H7 (cell line): ENCODE measurements at places on chromosomes 12 and 14.
A peak's percentile ranks its signal among the peaks of the same experiment; 100 is the strongest.

DNA sequence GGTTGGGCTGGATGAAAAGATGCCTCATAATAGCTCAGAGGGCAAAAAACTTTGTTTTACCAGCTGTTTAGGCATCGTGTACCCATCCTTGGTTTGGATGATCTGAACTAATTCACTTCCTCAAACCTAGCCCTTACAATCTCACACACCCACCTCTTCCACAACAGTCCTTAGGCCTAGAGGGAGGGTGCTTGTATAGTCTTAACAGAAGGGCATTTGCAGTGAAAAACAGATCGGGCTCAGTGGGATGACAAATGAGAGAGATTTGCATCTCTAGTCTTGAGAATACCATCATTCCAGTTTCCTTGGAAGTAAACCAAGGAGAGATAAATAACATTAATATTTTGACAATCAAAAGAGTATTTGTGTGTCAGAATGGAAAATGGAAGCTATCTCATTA is 11.0 kb downstream of the SLCO1A2 start:
- DNase-seq: no peak

- DNase-seq: no peak
Measured at GRCh38 chr14:95920769-95921438, 44.3 kb downstream of the TUNAR start.

GRCh38 chr12:68237078-68237477 is 11.5 kb upstream of the IL26 start:
- DNase-seq: no peak

- DNase-seq: no peak
Measured at GRCh38 chr12:101076921-101077320, 133.1 kb downstream of the SLC5A8 start.

- DNase-seq: no peak
Measured at GRCh38 chr14:37081218-37081617, 91.2 kb downstream of the SLC25A21 start.

DNA sequence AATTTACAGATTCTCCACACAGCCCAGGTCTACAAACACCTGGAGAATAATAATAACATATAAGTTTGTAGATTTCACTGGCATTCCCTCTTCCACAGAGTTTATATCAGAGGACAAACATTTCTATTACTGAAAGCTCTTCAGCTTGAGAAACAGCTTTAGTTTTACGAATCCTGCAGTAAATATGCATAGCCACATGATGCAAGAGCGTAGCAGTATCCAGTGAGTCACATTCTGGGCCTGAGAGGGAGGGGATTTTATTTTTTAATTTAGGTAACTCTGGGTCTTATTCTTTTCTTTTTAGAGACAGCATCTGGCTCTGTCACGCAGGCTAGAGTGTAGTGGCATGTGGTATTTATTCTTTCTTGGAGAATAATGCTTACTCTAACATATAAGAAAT is 1002.8 kb downstream of the TRHDE start:
- no peak for DNase-seq

DNA sequence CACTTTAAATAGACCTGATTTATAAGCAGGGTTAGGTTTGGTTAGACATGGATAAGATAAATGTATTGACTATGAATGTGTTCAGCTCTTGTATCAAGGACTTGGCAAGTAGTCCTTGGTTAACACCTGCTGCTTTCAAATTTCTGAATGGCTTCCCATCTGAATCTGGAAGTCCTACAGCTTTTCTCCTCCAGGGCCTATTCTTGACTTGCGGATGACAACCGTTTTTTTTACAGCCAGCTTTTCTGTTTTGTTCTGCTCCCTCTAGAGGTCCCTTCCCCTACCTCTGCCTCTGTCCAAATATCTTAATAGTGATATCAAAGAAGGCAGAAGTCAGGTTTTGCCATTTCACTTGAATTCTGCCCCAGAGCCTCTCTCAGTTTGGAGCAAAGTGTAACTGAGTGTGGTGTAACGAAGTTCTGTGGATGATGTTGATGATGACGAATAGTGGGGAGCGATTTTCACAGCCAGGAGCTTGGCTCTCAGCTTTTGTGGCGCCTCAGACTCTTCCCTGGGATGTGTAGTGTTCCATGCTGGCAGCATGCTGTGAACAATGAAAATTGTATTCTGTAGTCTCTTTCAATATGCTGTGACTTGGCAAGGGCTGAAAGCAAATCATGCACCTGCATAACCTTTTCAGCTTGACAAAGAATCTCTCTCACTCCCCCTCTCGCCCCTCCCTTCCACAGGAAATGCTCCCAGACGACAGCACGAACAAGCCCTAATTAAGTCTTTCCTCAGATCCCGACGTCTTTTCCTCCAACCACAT is 5.0 kb upstream of the SLC4A8 start:
- DNase-seq: peak; percentile 56

DNA sequence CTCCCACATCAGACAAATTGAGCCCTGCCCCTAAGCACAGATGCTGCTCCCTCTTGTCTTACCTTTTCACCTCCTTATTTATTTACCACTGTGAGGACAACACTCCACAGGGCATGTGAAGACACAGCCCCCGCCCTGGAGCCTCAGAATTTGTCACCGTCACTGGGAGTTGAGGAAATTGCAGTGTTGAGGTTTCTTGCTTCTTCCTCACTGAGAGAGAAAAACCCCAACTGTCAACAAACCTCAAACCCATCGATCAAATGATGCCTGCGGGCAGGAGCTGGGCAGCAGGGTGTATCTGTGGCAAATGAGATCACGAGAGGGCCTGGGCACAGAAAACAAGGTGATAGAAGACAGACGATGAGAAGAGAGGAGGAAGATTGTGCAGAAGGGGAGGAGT is 30.5 kb upstream of the PLEKHG3 start:
- no peak for DNase-seq

DNA sequence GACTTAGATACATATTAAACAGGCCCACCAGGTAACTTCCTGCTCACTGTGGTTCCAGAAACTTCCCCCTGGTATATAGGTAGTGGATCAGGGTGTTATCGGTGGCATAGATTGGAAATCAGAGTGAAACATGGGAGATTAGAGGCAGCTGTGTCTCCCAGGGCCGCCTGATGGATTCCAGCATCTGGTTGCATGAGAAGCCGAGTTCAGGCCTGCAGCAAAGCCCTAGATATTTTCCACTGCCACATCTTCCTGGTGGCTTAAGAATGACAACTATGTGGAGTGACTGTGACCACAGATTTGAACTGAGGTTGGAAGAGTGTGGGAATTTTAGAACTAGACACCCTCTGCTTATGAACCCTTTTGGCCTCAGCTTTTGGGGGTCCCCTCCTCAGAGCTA is 184.8 kb upstream of the NTF3 start:
- no peak for DNase-seq

DNA sequence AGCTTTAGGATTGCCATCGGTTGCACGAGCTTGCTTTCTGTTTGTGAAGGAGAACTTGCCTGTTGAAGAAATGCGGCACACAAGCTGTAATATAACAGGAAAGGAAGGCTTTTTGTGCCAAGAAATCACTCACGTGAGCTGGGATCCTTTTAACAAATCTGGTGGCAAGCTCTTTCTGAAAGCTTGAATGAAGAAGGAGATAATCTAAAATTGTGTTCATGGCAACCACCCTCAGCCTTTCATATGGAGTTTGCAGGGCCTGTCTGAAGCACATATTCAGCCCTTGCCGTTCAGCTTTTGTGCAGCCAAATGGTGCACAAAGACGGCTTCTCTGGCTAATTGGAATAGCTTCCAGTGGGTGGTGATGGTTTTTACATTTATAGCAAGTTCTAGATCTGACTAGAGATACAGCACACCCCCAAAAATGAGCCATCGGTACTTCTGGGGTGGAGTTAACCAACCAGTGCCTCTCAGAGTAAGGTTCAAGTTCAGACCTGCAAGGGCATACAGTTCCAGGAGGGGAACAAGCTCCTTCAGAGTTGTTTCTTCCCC is 107.4 kb downstream of the AEBP2 start:
- no peak for DNase-seq

DNA sequence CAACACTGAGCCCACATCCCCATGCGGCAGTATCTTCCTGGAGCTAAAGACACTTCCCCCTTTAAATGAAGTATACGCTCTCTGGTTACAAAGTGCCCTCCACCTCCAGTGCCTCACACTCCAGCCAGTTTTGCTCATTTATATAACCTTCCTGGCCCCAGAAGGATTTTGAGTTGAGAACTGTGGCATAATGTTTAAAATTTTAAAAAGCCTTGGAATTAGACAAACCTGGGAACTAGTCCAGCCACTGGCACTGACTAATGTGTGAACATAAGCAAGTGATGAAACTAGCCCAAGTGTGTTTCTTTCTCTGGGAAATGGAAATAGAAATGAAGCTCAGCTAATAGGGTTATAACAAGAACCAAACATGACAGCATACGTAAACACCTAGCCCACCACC is 723.7 kb upstream of the USP15 start:
- DNase-seq: no peak

GRCh38 chr12:48197549-48197970 is 5.5 kb downstream of the OR10AD1 start:
- DNase-seq: no peak

- DNase-seq: no peak
Measured at GRCh38 chr14:101635749-101636560, 74.7 kb downstream of the DIO3 start.

DNA sequence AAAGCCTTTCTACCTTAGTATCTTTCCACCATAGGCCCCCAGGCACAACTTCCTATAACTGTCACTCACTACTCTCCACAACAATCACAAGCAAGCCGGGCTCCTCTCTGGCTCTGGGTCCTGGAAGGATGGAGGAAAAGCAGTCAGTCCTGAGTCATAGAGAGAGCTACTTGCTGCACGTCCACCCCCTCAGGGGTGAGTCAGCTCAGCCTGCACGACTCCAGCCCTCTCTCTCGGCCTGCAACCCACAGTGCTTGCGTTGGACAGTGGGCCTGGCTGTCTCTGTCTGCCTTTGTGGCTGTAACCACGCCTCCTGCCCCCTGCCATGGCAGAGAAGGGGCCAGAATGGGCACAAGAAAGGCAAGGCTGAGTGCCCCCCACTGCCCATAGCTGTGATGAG is 154.1 kb upstream of the FKBP4 start:
- DNase-seq: no peak

- DNase-seq: peak; percentile 89
Measured at GRCh38 chr14:36524220-36524837, 4.3 kb upstream of the NKX2-1 start.

- no peak for DNase-seq
Measured at GRCh38 chr12:73180734-73181133, 908.6 kb downstream of the TRHDE start.

DNA sequence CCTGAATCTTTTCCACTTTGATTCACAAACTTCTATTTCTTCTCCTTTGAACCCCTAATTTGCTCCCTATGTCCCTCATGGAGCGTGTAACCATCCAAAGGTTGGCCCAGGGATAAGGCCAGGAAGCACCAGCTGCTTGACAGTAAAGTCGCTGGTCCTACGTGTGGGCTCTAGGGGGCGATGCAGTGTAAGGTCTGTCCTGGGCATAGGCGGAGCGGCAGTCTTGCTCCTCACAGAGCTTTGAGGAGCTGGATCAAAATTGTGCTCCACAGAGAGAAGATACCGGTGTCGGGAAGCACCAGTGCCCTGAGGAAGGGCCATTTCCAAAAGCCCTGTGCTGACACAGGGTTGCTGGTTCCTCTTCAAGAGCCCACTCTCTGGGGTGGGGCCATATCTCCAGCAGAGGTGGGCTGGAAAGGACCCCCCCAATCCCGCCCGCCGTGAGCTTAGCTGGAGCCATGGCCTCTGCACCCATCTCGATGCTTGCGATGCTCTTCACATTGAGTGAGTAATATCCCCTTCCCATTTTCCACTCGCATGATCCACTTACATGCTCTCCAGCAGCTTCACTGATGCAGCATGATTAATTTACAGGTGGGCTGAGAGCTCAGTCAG is 49.9 kb upstream of the OR4E1 start:
- DNase-seq: peak; percentile 58

DNA sequence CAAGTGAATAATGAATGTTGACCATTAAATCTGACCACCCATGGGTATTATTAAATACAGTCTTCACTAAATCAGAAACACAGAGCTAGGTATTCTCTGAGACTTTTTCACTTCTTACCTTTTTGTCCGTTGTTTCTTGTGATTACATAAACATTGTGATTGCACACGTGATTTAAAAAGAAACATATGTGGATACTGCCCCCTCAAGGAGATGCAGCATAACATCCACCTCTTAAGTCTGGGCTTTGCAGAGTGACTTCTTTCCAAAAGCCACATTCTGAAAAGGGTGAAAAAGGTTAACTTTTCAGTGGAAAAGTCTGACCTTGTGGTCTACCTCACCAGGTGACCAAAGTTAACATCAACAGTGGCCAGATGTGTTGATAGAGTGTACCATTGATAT is 185.5 kb upstream of the FAR2 start:
- DNase-seq: no peak

GRCh38 chr12:28879379-28879778 is 269.7 kb upstream of the FAR2 start:
- DNase-seq: no peak

GRCh38 chr12:95402096-95402495 is 71.9 kb upstream of the METAP2 start:
- peak; percentile 60 for DNase-seq

DNA sequence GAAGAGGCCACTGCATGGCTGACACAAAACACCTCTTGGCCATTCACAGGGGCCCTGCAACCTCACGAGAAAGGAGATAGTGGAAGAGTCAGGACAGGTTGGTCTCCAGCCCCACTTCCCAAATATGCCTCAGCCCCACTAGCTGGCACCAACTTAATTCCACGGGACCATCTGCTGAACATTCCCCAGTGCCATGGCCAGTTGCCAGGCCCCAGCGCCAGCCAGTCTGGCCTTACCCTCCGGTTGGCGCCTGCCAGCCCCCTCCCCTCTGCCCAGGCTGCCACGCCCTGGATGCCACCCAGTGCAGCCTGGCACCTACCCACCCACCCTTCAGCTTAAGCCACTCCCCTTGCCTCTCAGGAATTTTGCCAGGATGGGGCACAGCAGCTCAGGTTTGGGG is 21.2 kb upstream of the HSPB8 start:
- no peak for DNase-seq

DNA sequence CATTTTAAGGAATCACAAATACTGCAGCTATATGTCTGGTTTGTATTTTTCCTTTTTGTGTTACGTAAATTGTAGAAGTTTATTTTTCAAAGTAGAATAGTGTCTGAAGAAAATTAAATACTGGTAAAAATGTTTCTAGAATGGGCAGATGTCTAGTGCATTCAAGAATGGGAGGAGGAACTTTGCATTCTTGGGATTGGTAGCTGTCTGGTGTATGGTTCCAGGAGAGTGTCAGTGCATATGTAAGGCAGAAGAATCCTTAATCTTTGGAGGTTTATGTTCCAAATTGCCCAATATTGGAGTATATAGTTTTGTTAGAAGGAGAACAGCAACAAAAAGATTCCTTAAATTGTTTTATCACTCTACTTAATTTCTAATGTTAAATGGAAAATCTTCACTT is 13.5 kb downstream of the PAPOLA start:
- DNase-seq: no peak

DNA sequence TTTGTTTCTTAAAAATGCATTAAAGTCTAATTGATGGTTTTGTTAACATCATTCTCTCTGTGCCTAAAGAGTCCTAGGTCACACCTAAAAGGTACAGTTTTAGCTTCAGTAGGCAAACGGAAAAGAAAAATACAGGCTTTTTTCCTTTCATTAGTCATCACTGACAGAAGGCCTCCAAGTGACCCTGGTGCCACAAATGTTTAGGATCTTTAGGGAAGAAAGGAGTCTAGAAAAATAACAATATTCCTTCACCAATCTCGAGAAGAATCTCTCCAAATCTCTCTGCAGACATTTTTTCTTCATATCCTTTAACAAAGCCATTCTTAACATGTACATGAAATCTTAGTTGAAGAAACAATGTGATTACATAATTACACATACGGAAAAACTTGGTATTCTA is 2.0 kb downstream of the DENND5B start:
- no peak for DNase-seq
